ENCODE measurements at places on chromosomes 2 and 18. TPM values are rescaled to one million over a fixed set of nuclear protein-coding genes. Genes with fewer than 3 reads are reported as not detected.

DNA sequence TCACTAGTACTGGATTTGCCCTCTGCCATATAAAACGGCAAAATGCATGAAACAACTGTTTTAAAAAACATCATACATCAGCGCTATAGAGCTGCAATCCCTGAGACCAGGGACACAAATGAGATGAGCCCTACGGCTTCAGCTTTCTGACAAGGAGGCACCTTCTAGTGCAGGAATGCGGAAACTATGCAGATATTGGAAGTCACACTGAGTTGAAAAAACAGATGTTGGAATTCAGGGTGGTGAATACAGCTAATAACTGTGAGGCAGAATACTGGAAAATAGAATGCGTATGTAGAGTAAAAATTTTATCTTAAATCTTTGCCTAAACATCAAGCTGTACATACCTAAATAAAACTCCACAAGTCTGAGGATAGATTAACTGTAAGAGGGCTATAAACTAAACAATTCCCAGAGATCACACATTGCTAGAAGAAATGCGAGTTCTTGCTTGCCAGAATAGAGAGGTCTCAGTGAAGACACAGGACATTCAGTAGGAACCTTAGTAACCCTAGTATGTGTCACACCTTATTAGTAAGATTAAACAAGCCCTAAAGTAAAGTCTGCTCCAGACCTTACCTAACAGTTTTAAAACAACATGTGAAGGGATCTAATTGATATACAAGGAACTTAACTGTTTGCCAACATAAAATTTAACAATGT, 541.4 kb upstream of the DDX18 start:
- no peak for DNase-seq
- H3K36me3 ChIP-seq, result no peaks in the 10 kb centered on the region
- no peaks in the 10 kb centered on the region for H3K27me3 ChIP-seq
- no peak overlapping the region for H3K4me3 ChIP-seq
- no peak overlapping the region for H3K27ac ChIP-seq
- no peaks in the 10 kb centered on the region for H3K4me1 ChIP-seq

GRCh38 chr2:86001326-86001725, 104.4 kb downstream of the POLR1A start:
- H3K27me3 ChIP-seq, result no peaks in the 10 kb centered on the region
- H3K4me1 ChIP-seq, result peaks cover 56% of the 10 kb centered on the region
- peaks cover 15% of the 10 kb centered on the region for H3K36me3 ChIP-seq
- no peak overlapping the region for H3K4me3 ChIP-seq

GRCh38 chr18:4017480-4017879, 437.6 kb downstream of the DLGAP1 start:
- no peak overlapping the region for H3K4me3 ChIP-seq
- H3K4me1 ChIP-seq, result peaks cover 2% of the 10 kb centered on the region
- no peak for DNase-seq
- no peaks in the 10 kb centered on the region for H3K27me3 ChIP-seq

DNA sequence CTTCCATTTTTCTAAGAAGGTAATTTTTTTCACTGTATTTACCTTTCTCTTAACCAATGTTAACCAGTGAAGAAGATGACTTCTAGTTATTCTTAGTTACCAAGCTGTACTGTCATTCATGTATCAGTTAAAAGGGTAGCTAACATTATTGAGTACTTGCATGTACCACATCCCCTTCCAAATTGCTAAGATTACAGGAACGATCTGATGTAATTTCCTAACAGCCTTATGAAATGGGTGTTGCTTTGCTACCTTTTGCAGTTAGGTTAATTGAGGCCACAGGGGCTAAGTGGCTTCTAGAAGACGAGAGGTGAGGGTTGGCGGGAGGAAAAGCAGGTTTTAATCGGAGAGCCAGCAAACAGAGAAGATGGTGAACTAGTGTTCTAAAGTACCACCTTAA, 1.8 kb upstream of the SULT6B1 start:
- peaks cover 8% of the 10 kb centered on the region for H3K4me1 ChIP-seq
- H3K36me3 ChIP-seq, result no peaks in the 10 kb centered on the region
- peaks cover 17% of the 10 kb centered on the region for H3K27me3 ChIP-seq
- no peak for DNase-seq
- H3K27ac ChIP-seq, result no peak overlapping the region
- H3K4me3 ChIP-seq, result no peak overlapping the region

DNA sequence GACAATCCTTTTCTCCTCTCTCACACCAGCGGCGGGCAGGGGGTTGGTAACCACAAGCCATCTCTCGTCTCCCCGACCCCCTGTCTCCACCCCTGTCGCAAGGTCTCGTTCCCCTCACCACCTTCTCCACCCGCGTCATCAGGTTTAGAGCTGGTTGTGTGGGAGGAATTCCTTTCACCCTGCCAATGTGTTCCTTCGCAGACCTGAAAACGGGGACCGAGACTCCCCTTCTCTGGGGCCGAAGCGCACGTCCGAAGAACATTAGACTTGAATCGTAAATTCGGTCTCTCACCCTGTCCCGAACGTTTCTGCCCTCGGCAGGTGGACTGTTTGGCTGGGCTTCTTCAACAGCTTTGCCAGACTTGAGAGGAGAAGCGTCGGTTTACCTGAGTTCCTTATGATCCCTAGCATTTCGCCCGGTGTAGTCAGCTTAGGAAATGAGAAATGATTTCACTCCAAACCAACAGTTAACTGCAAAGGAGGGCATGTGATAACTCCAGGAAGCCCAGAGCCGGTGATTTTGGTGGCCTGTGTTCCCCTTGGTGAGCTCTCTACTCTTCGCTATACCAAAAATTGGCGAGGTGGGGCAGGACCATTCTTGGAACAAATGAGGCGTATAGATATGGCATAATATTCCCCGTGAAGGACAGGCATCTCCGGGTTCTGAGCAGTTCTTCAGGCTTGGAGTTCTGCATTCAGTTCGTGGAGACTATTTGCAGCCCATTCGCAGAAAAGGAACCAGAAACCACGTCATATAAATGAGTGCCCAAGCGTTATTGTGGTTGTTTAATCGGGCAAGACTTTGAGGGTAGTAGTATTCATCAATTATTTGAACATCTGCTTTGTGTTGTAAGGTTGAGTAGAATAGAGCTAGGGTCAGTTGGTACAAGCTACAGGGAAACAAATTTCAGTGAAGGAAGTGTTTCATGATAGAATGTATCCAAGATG, 694 bp downstream of the CFAP36 start:
- peak overlapping the region; percentile 93 for H3K4me3 ChIP-seq
- peaks cover 13% of the 10 kb centered on the region for H3K4me1 ChIP-seq
- no peaks in the 10 kb centered on the region for H3K27me3 ChIP-seq
- H3K36me3 ChIP-seq, result peaks cover 18% of the 10 kb centered on the region
- H3K27ac ChIP-seq, result peak overlapping the region; percentile 86

- DNase-seq, result no peak
- H3K27me3 ChIP-seq, result no peaks in the 10 kb centered on the region
- H3K4me3 ChIP-seq, result no peak overlapping the region
- peaks cover 41% of the 10 kb centered on the region for H3K36me3 ChIP-seq
Measured at GRCh38 chr2:8203364-8203763, 478.5 kb upstream of the ID2 start.

The LRATD1 gene
- total RNA-seq, result not detected

Measured in activated T-helper 2 cell treated with anti-CD3 and anti-CD28 coated beads, Interferon-gamma antibody, Interleukin-2, Interleukin-4, amounts not matched to agents 10 μg/mL and 5 μg/mL and 100 μg/mL, durations not matched to agents 14 hours and 24 hours and 36 hours (primary cell).